ENCODE measurements at places on chromosomes 7 and 10. TPM values are rescaled to one million over a fixed set of nuclear protein-coding genes. Genes with fewer than 3 reads are reported as not detected.

DNA sequence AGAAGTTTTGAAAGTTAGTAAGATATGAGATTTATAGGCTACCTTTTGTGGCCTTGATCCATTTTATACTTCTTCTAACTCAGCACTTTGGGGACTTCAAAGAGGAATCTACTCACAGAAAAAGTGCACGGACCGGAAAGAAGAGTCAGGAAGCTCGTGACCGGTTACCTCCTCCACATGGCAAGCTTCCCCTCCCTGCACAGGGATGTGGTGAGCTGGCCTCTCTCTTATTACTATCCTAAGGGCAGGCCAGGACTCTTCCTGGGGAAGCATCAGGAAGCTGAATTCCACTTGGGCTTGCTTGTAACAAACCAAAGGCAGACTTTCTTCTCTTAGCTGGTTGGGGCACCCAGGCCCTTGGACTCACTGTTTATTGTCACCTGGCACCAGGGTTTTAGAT, 170.8 kb upstream of the GLI3 start:
- H3K27me3 ChIP-seq = no peaks in the 10 kb centered on the region
- no peak overlapping the region for H3K4me3 ChIP-seq
- H3K4me1 ChIP-seq = no peaks in the 10 kb centered on the region
- no peak overlapping the region for H3K27ac ChIP-seq

DNA sequence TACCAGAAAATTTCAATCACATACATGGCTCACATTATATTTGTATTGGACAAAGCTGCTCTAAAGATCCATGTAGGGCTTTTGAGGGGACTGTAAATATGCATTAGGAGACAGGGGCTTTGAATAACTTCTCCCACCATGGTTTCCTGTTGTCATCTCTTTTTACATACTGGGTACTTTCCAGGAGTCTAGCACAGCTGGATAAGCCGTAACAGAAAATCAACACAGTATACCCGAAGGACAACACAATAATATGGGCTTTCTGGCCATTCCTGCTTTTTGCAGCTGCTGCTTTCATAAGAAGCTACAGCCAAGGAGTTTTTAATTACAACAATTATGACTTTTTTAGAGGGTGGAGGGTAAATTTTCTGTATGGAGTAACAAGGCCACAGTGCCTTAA, 63.4 kb upstream of the SRPK2 start:
- no peak overlapping the region for H3K4me3 ChIP-seq
- H3K27ac ChIP-seq = no peak overlapping the region
- no peak for DNase-seq
- H3K4me1 ChIP-seq = no peaks in the 10 kb centered on the region

DNA sequence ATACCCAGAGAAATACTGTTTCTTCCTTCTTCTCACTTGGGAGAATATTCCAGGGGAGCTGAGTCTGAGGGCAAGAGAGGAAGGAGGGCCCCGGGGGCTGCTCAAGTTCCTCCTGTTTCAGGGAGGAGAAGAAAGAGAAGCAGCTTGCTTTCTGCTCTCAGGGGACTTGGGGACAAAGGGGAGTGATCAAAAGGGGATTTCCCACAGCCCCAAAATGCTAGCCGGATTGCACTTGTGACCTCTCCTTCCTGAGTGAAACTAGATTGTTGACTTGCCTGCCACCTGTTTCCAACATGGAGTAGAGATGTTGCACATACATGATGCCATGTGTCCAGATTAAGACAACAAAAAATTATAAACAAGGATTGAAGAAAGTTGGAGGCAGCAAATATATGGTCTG, 28.7 kb upstream of the PDCD4 start:
- no peaks in the 10 kb centered on the region for H3K27me3 ChIP-seq
- peak overlapping the region; percentile 97 for H3K27ac ChIP-seq
- no peaks in the 10 kb centered on the region for H3K36me3 ChIP-seq

Gene OR6V1
- total RNA-seq = not detected

Gene ITGA8
- 3.5 TPM for total RNA-seq

Data from colonic mucosa (tissue), 4 donors.